Kidney epithelial cell (primary cell): ENCODE measurements at places on chromosomes 13 and 19. TPM values are rescaled to one million over a fixed set of nuclear protein-coding genes. Genes with fewer than 3 reads are reported as not detected.

The ATP8A2 gene
- total RNA-seq, result 3.8 and 4.0 TPM in 2 replicates

The MEDAG gene
- 3.2 and 4.7 TPM in 2 replicates for total RNA-seq

GRCh38 chr19:5436106-5436947 is 18.9 kb upstream of the ZNRF4 start:
- no peak for DNase-seq

DNA sequence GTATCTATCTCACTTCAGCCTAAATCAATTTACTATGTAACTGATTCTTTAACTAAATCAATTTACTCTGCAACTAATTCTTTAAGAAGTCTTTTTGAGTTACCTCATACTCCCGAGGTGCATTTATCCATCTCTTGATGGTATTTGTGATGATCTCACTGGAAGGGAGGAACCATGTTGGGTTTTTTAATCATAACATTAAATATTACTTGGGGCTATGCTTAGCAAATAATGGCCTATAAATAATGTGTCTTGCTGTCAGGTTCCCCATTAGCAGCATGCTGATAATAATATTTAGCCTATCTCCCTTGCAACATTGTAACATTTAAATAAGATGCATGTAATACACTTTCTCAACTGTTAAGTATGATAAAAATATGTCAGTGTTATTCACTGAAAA is 411.3 kb downstream of the SLITRK1 start:
- no peak for DNase-seq

DNA sequence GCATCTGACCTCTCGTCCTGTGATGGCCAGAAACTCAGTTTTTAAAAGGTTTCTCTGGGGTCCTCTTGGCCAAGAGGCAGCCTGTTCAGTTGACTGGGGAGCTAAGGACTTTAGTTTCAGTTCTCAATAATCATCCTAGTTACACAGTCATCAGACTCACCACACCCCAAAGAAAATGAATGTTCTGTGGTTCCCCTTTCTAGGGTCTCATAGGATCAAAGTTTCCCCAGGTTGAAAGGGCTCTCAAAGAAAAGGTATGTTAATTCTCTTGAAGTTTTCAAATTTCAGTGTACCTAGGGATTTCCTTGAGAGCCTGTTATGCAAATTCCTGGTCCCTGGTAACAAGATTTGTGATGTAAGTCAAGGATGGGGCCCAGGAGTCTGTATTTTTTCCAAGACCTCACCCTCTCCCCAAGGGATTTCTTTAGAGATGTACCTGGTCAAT is 94.9 kb downstream of the FAM216B start:
- DNase-seq, result no peak

DNA sequence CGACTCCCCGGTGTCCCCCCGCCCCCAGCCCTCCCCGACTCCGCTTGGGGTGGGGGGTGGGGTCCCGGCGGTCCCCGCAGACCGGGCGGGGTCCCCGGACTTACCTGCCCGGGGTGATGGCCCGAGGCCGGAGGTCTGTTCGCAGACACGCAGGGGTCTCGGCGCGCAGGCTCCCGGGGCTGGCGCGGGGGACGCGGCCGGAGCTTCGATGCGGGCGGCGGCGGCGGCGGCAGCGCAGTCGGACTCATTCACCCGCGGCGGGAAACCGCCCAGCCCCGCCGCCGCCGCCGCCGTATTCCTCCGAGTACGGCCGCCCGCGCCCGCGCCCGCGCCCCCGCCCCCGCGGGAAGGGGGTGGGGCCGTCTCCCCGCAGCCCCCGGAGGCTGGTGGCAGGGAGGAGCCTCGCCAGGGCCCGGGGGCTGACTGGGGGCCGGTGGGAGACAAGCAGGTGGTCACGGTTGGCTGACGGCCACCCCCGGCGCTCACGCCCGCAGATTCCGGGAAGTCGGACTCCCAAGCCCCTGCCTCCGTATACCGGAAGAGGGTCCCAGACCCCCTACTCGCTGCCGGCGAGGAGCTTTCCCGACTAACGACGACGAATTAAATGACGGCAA is at the start of gene C2CD4C:
Gene C2CD4C, minus strand, starts transcription at position 246 of the 614 bp plus-strand sequence. CDS start 786 bp downstream, outside the sequence.
- DNase-seq, result no peak

DNA sequence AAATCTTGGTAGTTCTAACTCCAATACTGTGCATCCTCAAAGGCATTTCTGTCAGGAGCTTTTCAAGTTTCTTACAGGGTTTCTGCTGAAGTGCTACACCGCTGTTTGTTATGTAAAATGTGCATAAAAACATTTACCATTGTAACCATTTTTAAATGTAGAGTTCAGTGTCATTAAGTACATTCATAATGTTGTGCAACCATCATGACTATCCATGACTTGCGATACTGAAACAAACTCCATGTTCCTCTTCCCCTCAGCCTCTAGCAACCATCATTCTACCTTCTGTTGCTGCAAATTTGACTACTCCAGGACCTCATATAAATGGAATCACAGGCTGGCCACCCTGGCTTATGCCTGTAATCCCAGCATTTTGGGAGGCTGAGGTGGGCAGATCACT is 14.4 kb upstream of the SLC25A42 start:
- DNase-seq, result no peak

The KIR2DL4 gene
- not detected in 2 replicates for total RNA-seq

The LHB gene
- 8.2 and 8.4 TPM in 2 replicates for total RNA-seq

The ABCA7 gene
- 16.4 and 17.0 TPM in 2 replicates for total RNA-seq

GRCh38 chr13:85486663-85487062 is 312.6 kb downstream of the SLITRK6 start:
- DNase-seq, result no peak

DNA sequence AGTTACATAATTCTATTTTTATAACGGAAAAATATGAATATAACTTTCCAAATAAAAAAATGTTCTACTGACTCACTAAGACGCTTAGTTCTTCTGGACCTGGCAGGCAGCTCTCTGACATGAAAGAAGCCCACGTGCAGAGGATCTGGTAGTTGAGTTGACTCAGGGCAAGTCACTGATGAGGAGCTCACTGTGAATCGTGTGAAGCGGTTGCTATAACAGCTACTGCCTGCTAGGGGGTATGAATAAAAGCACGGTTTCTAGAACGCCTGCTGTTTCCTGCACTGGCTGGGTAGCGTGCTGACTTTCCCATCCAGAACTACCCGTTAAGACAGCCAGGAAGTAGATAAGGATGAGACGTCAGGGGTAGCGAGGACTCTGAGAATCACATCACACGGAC is 54.7 kb upstream of the WASF3 start:
- DNase-seq, result no peak

GRCh38 chr13:99085139-99085807 is 107.4 kb upstream of the DOCK9 start:
- DNase-seq, result no peak

The ZNF544 gene
- total RNA-seq, result 34.4 and 40.6 TPM in 2 replicates

The DHRS12 gene
- 11.7 and 11.9 TPM in 2 replicates for total RNA-seq

GRCh38 chr19:7187605-7188339 is 106.4 kb downstream of the INSR start:
- DNase-seq, result no peak

DNA sequence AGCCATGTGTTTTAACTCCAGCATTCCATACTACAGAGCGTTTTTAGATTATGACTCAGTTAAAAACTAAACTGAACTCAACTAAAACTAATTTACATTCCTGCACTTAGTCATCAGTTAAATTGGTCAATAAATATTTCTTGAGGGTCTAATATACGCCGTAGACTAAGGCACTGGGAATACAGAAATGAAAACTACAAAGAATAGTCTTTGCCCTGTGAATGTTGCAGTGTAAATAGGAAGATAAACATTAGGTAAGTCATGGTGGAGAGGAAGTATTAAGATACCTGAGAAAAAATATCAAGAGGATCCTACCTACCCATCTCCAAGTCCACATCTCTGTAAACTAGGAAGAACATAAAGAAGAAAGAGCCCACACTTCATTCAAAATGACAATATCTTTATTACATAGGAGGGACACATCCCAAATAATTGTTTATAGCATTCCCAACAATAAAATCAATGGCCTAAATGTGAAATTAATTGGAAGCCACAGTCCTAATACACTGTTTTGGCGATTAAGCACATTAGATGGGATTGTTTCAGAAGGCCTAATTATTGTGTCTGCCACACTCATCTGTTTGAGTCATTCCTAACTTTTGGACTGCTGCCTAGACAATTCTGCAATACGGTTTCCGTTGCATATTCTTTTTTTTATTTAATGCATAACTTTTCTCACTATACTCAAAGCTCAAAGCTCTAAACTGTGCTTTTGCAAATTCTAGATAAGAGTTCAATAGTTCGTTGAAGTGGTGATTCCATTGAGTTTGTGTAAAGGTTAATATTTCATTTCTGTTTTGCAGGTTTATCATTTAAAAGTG is 52.9 kb downstream of the MBNL2 start:
- no peak for DNase-seq

DNA sequence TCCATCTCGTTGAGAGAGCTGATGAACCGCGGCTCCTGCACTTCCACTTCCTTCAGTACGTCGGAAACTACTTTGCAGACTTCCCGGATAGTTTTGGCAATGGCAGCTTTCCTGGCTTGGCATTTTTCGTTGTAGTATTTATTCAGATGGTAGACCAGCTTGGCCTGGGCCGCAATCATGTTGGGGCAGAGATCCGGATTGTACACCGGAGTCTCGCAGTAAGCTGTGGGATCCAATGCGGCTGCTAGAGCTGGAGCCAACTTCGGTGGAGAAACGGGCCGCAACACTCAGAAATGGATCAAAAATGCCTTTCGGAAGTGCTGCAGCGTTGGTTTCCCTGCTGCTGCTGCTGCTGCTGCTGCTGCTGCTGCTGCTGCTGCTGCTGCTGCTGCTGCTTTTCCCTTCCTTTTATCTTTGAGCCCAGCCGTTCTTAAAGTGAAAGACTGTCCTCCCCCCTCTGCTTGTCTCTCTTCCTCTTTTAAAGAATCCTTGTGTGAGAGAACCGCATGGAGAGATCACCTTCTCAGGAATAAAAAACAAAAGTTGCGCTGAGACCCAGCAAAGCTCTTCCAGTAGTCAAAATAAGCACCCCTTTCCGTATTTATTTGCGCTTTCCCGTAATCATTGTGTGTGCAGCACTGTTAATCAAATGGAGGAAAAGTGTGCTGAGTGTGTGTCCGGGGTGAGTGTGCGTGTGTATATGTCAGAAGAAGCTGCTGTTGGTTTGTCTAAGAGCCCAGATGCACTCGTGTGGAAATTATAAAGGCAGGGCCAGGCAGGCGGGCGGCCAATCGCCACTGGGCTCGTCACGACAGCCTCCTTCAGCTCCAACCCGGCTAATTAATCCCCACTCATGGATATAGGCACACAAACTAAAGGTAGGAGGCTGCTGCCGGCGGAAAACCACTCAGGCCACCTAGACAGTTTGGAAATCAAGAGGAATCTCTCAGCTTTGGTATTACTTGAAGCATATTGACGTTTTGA is at the start of gene MAB21L1:
Gene MAB21L1, minus strand, starts transcription at position 730 of the 984 bp plus-strand sequence. Its CDS starts 551 bp downstream, at position 179.
- DNase-seq, result no peak

DNA sequence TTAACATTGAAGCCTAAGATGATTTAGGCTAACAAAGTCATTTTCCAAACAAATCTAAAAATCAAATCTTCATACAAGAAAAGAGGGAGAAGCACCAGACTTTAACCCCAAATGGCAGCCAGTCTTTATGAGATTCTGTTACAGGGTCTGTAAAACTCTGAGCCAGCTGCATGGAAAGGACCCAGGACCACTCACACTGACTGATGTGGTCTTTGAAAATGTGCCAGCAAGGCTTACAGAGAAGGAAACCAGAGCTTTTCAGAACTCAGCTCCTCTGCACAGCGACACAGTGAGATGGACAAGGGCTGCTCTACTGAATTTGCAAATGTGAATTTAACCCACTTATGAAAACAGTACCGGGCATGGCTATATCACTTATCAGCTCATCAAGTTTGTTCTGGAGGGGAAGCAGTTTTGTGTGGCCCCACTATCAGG is 98.8 kb upstream of the SERP2 start:
- no peak for DNase-seq

The KCNN1 gene
- 2.3 and 4.7 TPM in 2 replicates for total RNA-seq

DNA sequence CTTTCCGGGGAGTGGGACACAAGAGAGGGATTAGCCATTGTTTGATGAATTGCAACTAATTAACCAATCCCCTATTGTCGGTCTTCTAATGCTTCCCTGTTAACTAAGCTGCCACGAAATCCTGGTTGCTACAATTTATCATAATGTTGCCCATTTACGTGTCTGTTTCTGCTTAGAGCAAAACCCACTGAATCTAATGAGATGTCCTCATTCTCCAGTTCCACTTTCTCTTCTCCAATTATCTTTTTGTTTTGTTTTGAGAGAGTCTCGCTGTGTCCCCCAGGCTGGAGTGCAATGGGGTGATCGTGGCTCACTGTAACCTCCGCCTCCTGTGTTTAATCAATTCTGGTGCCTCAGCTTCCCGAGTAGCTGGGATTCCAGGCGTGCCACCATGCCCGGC is 5.2 kb upstream of the DPP9 start:
- no peak for DNase-seq

The FLT3LG gene
- 2.3 and 3.0 TPM in 2 replicates for total RNA-seq

DNA sequence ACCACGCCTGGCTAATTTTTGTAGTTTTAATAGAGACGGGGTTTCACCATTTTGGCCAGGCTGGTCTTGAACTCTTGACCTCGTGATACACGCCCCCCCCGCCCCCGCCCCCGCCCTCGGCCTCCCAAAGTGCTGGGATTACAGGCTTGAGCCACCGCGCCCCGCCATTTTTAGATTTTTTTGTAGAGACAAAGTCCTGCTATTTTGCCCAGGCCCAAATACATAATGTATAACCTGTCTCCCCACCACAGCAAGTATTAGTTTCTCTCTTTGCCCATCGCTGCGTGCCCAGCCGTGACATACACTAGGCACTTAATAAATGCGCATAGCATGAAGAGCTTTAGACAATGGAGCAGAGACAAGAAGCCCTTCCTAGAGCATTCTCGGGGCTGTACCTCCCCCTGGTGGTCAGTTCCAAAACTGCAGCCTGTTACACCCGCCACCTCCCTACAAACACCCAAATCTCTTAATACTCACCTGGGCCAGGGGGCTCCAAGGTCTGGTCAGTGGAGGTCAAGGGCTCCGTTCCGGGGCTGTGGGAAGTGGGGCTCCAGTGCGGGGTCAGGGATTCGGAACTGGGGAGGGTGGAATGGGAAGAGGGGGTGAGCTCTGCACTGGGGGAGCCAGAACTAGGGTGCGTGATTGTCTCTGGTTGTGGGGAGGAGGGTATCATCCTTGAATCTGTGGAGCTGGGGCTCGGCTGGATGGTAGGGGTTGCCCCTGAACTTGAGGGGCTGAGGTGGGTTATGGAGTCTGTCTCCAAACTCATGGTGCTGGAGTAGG is 22.5 kb downstream of the IQCN start:
- DNase-seq, result no peak

GRCh38 chr19:46980761-46981160 is 38.9 kb upstream of the NPAS1 start:
- no peak for DNase-seq

The FGF21 gene
- 0.13 TPM in 1 of 2 replicates, not detected in the other for total RNA-seq

DNA sequence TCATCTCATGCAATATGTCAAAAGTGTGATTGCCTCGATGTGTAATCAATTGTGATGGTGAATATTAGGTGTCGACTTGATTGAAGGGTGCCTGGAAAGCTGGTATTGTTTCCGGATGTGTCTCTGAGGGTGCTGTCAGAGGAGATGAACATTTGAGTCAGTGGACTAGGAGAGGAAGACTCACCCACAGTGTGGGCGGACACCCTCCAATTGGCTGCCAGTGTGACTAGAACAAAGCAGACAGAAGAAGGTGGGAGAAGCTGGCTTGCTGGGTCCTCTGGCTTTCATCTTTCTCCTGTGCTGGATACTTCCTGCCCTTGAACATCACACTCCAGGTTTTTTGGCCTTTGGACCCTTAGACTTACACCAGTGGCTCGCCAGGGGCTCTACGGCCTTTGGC is 15.5 kb upstream of the CABP5 start:
- DNase-seq, result no peak

The ELAVL3 gene
- total RNA-seq, result not detected in 2 replicates
